ENCODE measurements at places on chromosomes 3 and 15. TPM values are rescaled to one million over a fixed set of nuclear protein-coding genes. Genes with fewer than 3 reads are reported as not detected.

Gene FBXW12
- not detected for total RNA-seq

Gene CYP1A2
- total RNA-seq, result not detected

Gene PAQR5
- 0.39 TPM for total RNA-seq

DNA sequence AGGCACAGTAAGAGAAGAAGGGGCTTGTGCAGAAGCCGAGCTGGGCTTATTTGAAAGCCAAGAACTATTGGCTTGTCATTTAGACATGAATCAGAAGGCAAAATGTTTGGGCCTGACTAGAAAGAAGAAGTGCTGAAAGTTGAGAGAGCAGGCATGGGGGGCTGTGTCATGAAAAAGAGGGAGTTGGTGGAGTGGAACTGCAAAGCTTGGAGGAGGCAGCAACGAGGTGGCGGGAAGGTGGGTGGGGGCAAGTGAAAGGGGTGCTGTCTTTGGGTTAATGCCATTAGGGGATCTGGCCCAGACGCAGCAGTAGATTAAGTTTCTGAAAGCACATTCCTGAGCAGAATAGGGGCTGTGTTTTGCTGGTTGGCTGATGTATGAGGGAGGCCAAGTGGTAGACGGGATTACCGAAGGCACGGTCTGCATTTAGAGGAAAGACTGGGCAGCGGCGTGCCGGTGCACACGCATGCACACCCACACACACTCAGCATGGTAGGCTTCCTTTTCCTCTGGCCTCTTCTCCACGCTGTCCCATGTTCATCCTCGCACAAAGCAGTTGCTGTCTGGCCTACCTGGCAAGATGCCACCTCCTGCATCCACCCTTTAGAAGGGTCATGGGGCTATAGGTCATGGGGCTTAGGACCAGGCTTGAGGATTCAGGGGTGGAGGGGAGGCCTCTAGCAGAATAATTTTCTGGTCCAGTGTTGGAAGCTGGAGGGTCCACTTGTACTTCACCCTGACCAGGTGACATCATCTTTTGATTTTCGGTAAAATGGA is 43.0 kb downstream of the BOC start:
- DNase-seq, result no peak

DNA sequence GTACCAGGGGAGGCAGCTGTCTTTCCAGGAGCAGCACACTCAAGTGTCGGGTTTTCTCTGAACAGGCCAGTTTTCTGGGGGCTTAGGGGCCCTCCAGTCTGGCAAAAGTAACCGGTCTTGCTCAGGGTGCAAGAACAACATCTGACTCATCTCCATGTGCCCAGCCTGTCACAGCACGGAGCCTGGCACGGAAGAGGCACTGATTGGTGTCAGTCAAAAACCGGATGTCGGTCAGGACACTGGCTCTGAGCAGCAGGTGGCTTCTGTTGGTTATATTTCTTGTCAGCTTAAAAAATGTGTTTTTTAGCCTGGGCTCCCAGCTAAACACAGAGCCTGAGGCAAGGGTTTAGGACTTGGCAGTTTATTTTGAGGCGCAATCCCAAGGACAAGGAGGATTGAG is 139.9 kb downstream of the FBLN2 start:
- DNase-seq, result no peak

DNA sequence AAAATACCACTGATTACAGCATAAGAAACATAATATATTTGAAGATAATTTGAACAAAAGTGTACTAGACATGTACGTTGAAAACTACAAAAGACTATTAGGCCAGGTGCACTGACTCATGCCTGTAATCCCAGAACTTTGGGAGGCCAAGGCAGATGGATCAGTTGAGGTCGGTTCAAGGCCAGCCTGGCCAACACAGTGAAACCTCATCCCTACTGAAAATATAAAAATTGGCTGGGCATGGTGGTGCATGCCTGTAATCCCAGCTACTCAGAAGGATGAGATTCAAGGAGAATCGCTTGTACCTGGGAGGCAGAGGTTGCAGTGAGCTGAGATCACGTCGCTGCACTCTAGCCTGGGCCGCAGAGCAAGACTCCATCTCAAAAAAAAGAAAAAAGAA is 36.2 kb upstream of the FNDC3B start:
- DNase-seq, result no peak

GRCh38 chr3:161253711-161254110 is 32.6 kb downstream of the NMD3 start:
- no peak for DNase-seq

Gene CAPN3
- 264 TPM for total RNA-seq

- DNase-seq, result no peak
These were observed 125.5 kb downstream of the NSMCE3 start for GRCh38 chr15:29143909-29144635.

DNA sequence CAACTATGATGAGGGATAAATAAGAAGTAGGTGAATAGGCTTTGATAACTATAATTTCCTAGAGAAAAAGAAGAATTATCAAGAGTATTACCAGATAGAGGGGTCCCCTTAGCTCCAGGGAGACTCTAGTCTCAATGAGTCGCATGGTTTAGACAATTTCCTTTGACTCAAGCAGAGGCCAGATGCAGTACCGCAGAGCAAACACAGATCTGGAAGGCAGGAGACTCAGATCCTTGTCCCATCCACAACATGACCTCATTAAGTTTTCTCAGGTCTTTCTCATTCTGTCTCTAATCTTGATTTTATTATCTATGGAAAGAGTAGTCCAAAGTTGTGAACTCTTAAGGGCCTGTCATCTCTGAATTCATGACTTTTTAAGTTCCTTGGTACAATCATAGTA is 987.9 kb downstream of the NTRK3 start:
- DNase-seq, result no peak

Gene CCDC39
- 0.69 TPM for total RNA-seq

GRCh38 chr3:43287500-43287873 is 1.1 kb downstream of the SNRK start:
- DNase-seq, result no peak

Gene LAMB2
- 136 TPM for total RNA-seq

GRCh38 chr15:100645671-100646070 is 43.3 kb downstream of the ASB7 start:
- DNase-seq, result no peak

GRCh38 chr15:91853511-91853947 is at the start of gene SLCO3A1:
SLCO3A1 (plus strand) TSS chr15:91853708.
- DNase-seq, result peak; percentile 87

GRCh38 chr3:184339001-184339400 is 1.6 kb downstream of the FAM131A start:
- no peak for DNase-seq

DNA sequence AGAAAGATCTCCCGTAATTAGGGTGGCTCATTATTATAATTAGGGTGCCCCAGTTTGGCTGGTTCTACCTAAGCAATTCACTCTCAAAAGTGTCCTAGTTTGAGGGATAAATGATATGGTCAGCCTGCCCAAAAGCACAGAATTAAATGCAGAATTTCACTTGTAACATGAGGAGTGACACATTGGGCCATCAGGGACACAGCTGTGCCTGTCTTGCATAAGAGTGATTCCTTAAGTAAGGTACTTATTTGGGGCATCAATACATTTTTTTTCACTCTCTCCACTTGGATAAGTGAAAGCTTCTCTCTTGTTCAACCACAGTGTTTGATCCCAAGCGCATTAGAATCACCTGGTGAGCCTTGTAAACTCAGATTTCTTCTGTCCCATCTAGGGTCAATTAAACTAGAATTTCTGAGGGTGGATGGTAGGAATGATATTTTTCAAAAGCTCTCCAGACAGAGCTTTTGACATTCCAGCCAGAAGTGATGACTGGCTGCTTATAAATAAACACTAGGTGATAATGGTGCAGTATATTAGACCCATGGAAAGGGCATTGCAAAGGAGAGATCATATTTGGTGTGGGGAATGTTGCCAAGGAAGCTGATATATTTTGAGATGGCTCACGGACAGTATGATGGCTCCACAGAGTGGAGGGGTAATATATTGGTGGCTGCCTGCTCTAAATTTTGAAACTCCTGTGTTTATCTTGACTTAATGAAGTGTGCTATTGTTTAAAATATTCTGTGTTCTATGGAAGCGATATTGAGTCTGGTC is 458.1 kb upstream of the RASGRP1 start:
- no peak for DNase-seq

GRCh38 chr3:118801899-118802298 is 232.7 kb downstream of the IGSF11 start:
- DNase-seq, result no peak

Gene TTLL13
- 0.08 TPM for total RNA-seq

DNA sequence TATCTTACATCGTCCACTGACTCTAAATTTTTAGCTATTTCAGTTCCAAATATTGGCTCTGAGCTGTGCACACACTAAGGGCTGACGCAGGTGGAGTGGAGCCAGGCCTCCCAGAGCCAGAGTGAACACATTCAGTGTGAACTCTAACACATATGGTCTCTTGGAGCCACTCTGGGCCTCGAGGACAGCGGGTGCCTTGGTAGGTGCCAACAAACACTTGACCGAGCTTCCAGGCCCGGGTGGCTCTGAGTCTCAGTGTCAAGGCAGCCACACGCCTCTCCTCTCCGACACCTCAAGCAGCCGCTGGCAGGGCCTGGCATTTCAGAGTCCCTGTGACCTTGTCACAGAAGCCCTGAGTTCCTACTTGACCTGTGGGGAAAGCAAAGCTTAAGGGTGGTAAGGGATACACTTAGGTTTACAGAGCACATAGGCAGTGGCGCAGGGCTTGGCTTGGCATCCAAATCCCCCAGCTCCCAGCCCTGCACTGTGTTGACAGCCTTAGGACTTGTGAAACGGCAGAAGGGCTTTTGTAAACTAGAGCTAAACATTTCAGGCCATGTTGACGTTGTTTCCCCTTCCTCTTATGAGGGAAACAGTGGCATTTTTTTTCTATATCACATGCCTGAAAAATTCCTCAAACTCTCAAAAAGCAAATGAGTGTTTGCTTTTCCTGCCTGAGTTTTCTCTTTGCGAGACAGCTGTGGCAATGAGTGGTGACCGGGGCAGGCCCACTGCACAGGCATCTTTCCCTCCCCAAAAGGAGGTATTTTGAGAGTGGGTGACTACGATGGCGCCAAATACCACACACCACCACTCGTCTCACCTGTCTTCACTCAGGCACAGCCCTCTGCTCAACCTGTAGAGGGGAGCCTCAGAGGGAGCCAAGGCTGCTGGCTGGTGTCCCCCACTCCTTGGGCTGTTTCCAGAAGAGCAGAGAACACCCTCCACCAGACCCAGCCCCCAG is 60.8 kb downstream of the DAPK2 start:
- DNase-seq, result peak; percentile 67

GRCh38 chr15:82549199-82549665 is 9.0 kb upstream of the RPS17 start:
- no peak for DNase-seq

- DNase-seq, result no peak
These were observed 1469.4 kb upstream of the GBE1 start for GRCh38 chr3:83230841-83231240.

- DNase-seq, result no peak
These were observed 15.3 kb upstream of the DIS3L start for GRCh38 chr15:66278056-66278455.

Data from psoas muscle (tissue), 8 donors.